Inflammatory macrophage (primary cell): ENCODE measurements at places on chromosomes 3 and 15.
A peak's percentile ranks its signal among the peaks of the same experiment; 100 is the strongest.

DNA sequence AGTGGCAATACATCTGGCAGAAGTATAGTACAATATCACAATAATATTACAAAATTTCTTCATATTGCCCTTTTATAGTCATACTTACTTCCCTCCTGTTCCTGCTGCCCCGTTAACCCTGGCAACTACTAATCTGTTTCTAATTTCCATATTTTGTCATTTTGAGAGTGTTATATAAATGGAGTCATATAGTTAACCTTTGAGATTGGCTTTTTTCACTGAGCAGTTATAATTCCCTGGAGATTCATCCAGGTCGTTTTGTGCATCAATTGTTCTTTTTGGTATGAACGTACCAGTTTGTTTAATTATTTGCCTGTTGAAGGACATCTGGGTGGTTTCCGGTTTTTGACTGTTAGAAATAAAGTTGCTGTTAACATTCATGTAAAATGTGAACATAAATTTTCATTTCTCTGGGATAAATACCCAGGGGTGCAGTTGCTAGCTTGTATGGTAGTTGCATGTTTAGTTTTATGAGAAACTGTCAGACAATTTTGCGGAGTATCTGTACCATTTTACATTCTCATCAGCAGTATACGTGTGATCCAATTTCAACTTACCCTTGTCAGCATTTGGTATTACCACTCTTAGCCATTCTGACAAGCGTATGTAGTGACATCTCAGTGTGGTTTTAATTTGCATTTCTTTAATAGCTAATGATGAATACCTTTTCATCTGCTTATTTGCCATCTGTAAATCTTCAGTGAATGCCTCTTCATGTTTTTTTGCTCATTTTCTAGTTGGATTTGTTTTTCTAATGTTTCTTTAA lies 32.2 kb upstream of the IL20RB start:
- peak; percentile 75 for DNase-seq

GRCh38 chr3:76941376-76941775 lies 98.5 kb upstream of the ROBO2 start:
- DNase-seq: no peak

DNA sequence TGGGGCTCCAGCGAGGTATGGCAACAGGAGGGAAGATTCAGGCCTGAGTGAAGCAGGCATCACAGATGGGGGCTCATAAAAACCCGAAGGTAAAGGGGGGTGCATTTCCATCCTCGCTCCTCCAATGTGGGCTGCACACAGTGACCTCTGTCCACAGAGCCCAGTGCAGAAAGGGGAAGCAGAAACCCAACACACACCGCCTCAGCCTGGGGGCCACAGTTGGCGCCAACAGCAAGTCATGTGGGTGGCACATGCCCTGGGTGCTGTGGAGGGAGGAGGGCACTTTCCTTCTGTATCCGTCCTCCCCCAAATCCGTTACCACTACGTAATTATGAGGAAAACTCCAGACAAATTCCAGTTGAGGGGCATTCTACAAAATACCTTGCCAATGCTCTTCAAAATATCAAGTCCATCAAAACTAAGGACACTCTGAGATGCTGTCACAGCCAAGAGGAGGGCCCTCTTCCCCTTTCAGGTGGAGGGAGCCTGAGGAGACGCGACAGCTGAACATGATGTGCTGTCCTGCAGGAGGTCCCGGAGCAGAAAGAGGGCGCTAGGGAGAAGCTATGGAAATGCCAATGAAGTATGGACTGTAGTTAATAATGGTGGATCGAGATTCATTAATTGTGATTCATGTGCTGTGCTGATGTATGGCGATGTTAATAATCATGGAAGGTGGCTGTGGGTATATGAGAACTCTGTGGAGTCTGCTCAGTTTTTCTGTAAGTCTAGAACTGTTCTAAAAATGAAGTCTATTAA lies 16.4 kb downstream of the APBA2 start:
- DNase-seq: no peak

- peak; percentile 59 for DNase-seq
These were observed 89.0 kb downstream of the PPCDC start for GRCh38 chr15:75112278-75112847.

DNA sequence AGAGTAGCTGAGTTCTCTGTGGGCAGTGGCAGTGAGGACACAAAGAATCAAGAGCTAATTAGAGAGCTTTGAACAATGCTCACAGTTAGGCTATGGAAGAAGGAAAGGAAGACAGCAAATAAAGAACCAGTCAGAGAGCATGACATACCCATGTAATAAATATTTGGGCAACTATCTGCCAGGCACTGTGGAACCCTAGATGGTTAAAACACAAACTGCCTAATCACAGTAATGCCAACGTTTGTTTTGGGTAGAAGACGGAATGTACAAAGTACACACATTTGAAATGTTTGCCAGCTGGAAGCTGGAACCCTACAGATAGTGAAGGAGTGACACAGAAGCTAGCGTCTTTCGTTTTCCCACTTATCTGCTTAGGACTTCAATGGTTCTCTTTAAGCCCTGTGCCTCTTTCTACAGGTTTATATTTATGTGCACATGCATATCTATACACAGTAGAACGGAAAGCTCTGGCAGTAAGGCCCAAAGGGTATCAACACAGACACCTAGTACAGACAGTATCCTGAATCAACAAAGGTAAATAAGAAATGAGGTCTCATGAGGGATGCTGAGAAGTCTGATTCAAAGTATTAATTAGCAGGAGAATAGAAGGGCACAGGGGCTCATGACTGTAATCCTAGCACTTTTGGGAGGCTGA lies 44.6 kb downstream of the ANKRD28 start:
- no peak for DNase-seq

GRCh38 chr3:23072693-23073092 lies 130.4 kb upstream of the UBE2E2 start:
- peak; percentile 22 for DNase-seq

DNA sequence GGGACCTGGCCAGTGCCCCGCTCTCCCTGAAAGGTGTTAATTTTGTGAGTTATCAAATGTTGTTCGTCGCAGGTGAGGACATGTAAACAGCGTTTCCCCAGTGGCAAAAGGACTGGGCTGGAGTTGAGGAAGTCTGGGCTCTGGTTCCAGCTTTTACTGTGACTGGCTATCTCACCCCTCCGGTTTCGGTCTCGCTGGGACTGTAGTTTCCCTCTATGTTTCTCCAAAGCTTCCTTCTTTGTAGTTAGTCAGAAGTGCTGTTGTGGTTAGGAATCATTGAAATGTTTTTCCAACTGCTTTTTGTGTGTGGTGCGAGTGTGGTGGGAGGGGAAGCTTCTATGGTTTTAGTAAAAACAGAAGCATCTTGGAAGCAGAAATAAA lies 990 bp upstream of the CLDN1 start:
- peak; percentile 71 for DNase-seq

- peak; percentile 92 for DNase-seq
These were observed 44.5 kb upstream of the PDE8A start for GRCh38 chr15:84937144-84937543.

DNA sequence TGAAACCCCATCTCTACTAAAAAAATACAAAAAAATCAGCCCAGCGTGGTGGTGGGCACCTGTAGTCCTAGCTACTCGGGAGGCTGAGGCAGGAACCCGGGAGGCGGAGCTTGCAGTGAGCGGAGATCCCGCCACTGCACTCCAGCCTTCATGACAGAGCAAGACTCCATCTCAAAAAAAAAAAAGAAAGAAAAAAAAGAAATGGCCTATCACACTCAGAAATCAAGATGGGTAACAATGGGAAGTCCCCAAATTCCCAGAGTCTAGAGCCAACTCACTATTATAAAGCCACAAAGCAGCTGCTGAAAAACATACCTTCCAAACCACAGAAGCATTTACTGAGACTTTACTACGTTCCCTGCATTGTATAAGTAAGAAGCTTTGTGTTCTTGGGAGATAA lies 7.5 kb downstream of the HDGFL3 start:
- DNase-seq: no peak

DNA sequence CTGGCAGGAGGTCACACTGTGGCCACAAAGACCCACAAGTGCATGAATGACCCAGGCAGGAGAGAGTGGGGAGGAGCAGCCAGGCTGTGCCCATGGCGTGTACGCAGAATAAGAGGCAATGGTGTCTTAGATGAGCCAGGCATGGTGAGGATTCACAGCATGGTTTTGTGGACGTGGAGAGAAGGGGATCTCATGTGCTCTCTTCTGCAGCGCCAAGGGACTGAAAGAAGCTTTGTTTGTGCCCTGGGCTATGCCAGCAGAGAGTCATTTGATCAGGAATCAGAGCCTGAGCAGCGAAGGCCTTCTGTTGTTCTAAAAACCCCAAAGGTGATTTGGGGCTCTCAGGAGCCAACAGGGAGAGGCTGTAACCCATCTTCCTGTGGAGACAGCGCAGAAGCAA lies 18.7 kb upstream of the RPP14 start:
- no peak for DNase-seq

DNA sequence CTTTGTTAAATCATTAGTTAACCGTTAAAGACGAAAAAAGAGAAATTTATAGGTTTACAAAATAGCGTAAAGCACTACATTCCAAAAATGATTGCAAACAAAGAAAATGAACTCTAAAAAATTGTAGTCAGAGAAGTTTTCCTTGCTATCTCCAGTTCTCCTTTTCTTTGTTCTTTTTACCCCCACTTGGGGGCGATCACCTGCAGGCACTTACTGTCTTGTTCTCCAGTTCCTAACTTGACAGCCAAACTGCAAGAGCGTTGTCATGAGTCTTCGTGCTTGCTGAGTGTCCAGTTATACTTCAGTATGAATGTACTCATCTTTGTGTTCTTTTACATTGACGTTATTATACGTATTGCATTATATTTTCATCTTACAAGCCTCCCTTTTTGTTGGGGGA lies 54.5 kb downstream of the CHD2 start:
- DNase-seq: peak; percentile 28

- DNase-seq: no peak
These were observed 97.7 kb upstream of the NUDT16 start for GRCh38 chr3:131283862-131284261.

GRCh38 chr15:56366211-56366610 lies 985 bp downstream of the TEX9 start:
- DNase-seq: no peak

DNA sequence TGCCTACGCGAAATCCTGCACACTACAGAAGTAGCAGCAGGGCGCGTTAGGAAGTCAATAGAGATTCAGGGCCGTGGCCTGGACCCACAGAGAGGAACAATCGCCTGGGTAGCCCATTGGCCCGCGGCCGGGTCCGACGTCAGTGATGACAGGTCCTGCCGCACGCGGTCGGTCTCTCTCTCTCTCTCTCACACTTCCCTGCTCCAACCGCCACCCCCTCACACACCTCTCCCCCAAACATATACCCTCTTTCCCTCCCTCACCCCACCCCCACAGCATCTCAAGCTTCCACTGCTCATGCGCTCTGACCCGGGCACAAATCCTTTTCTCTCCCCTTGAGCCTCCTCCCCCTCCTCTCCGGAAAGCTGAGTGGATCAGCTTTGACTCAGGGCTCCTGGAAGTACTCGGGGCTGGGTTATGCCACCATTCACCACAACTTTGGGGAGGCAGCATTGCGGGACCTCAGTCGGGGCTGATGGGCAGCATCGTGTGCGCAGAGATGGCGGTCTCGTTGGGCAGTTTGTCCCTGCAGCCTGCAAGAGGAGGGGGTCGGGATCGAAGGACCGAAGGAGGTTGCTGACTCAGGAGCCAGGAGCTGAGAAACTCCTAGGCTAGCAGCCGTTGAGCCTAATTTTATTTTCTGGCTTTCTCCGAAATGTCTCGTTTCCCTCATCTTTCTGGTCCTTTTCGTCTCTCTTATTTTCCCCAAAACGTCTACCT lies 9.0 kb downstream of the ZIC4 start:
- no peak for DNase-seq

GRCh38 chr3:10725067-10725466 lies 91.0 kb upstream of the SLC6A11 start:
- no peak for DNase-seq

DNA sequence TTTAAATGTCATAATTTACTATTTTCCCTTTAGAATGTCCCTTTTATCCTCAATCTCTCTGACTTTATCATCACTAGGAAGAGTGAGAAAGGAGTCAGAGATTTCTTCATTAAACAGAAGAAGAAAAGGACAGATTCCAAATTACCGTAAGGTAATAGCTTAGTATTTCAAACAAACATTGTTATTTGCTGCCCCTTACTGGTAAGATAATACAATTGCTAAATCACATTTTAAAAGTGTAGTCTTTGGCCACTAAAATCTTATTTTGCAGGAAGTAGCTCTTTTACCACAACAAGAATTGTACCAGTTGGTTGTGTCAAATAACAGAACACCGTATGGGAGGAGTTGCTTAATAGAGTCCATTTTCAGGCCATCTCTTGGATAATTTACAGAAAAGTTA lies 53.7 kb downstream of the CGGBP1 start:
- peak; percentile 8 for DNase-seq

GRCh38 chr15:93190238-93190637 lies 101.2 kb upstream of the RGMA start:
- no peak for DNase-seq

DNA sequence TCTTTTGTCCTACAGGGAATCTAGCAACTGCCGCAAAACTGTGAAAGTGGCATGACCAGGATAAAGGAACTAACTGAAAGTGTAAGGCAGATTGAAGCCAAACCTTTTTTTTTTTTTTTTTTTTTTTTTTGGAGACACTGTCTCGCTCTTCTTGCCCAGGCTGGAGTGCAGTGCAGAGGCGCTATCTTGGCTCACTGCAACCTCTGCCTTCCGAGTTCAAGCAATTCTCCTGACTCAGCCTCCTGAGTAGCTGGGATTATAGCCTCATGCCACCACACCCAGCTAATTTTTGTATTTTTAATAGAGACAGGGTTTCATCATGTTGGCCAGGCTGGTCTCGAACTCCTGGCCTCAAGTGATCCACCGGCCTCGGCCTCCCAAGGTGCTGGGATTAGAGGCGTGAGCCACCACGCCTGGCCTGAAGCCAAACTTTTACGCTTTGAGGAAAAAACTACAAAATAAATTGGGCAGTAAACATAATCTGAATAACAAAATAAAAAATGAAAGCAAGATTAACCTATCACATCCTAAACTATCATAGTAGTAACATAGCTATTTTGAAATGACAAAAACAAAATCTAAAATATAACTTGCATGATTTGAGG lies 9.7 kb downstream of the SLTM start:
- DNase-seq: no peak

- DNase-seq: no peak
These were observed 123.3 kb upstream of the TP63 start for GRCh38 chr3:189507856-189508255.

DNA sequence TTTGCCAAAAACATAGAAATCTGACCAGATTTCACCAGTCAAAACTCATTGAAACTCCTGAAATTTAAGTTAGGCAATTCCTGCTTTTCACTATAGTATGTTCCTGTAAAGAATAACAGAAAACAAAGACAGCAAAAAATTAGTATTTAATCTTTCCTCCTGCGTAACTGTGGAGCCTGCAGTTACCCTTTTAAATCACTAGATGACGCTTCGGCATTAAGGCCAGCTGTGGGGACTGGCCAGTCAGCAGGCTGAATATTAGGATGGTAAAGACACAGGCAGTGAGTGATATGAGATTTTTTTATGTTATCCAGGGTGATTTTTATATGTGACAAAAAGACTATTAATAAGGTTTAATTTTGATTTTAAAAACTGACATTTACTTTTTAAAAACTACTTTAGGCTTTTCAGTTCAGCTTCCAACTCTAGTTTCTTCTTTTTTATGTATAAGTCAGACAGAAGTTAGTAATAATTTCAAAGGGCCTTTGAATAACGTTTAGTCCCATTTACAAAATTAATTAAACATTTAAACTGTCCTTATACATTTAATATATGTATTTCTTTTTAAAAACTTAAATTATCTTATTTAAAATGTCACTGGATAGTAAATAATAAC lies 165.1 kb downstream of the PPM1L start:
- DNase-seq: peak; percentile 30
